EH (cell line): ENCODE measurements at places on chromosomes 1 and 21.

DNA sequence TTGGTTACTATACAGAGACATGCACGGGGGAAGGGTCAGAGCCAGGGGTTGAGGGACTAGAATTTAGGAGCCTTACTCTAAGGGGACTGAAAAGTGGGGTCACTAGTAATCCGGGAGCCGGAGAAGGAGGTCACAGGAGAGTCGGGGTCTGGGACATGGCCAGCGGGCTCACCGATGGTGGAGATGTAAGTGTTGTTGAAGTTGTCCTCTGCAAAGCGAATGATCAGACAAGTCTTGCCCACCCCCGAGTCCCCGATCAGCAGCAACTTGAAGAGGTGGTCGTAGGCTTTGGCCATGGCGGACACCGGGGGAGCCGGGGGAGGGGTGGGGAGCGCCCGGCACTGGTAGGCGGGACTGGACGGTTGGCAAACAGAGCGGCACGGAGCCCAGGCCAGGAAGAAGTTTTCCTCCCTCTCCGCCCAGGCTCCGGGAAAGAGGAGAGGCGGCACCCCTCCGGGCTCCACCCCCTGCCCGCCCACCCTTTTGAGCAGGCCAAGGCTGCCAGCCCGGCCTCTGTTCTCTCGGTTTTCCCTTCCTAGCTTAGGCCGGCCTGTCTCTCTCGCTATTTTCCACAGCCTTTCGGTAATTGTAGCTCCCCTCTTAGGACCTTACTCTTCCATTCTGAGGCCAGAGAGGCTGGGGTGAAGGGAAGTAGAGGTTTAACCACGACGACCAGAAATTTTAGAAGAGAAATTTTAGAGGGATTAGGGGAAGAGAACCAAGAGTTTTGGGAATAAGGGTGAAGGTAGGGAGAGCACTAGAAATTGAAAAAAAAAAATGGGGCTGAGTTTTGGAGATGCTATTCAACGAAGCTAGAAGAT, at the start of gene RAB13:
RAB13 (minus strand) TSS at position 399 of the 821 bp plus-strand sequence; CDS start at position 296, 103 bp downstream.
- DNase-seq = peak; percentile 91

- peak; percentile 24 for DNase-seq
Observed at GRCh38 chr1:51697166-51697565, 80.3 kb downstream of the OSBPL9 start.

- no peak for DNase-seq
Observed at GRCh38 chr1:14598007-14598497, 433 bp upstream of the KAZN start.

- DNase-seq = no peak
Observed at GRCh38 chr1:177912991-177913390, 56.9 kb downstream of the SEC16B start.

- peak; percentile 86 for DNase-seq
Observed at GRCh38 chr21:46455575-46456385, 2.9 kb upstream of the DIP2A start.

GRCh38 chr1:185091480-185091879, 46.1 kb downstream of the RNF2 start:
- no peak for DNase-seq

DNA sequence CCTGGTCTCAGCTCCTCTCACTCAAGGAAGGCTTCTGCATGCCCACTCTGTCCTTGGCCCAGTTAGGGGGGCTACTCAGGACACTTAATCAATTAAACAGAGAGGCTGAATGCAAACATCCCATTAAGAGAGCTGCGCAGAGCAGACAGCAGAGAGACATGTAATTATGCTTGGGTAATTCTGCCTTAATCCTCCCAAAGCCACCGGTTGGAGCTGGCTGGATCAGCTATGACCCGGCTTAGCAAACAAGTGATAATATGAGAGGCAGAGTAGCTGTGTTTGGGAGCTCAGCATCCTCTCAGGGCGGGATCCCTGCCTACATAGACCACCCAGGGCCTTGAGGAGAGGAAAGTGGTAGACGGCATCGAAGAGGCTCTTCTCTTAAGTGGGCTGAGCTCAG, 183.2 kb downstream of the GRIK3 start:
- DNase-seq = no peak

DNA sequence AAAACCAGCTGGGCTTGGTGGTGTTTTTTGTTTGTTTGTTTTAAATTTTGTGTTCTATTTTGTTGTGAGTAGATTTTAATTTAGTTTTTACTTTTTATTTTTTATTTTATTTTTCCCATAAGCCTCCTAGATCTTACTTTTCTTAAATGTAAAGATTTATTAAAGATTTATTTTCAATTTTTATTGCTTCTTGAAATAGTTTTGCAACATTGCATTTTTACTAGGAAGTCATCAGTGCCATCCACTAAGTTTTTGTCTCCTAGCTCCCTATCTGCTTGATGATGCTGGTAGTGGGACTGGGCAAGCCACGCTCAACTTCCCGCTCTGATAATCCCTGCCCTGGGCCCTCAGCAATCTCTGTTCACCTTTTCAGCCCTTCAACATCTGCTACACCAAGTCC, 175.4 kb downstream of the CDC7 start:
- DNase-seq = no peak

DNA sequence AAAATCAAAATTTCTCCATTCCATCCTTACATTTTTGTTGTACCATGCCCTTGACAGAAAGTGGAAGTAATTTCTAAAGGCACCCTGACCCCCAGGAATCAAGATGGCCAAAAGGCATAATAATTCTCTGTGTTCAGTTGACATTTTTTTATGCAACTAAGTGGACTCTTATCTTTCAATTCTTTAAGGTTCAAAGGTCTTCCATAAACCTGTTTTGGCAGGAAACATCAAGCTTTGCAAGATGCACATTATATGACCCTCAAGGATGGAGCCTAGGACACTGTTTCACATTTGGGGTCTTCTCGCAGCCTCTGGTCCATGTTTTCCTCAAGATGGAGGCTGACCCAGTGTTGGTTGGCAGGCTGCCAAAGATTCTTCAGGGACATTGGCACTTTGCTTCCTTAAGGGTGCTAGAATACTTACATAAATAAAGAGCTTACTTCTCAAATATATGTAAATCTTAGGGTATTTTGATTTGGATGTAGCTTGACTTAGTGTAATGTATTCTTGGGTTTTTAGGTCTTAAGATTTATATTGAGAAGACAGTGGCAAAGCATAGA, 48.0 kb upstream of the COG2 start:
- DNase-seq = no peak

DNA sequence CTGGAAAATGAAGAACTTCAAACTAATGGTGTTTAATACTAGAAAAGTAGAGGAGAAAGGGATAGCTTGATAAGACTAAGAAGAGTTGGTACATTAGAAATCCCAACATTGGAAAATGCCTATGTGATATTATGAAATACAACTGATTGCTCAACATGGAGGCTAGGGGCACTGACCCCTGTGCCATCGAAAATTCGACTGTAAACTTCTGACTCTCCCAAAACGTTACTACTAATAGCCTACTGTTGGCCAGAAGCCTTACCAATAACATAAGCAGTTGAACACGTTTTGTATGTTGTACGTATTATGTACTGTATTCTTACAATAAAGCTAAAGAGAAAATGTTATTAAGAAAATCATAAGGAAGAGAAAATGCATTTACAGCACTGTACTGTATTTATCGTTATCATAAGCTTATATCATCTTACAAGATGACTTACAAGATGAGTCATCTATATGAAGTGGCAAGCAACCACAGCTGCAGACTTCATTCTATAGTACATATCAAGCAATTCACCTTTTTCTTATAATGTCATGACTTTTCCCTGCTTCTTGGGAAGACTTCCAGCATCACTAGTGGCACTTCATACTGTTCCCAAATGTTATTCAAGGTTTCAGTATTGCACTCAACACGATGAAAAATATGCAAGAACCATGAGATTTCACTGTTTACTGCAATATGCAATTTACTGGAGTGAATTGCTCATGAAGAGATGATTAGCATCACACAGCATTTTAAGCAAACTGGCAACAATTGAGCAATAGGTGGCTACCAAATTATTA, 12.9 kb upstream of the CTSK start:
- DNase-seq = no peak

DNA sequence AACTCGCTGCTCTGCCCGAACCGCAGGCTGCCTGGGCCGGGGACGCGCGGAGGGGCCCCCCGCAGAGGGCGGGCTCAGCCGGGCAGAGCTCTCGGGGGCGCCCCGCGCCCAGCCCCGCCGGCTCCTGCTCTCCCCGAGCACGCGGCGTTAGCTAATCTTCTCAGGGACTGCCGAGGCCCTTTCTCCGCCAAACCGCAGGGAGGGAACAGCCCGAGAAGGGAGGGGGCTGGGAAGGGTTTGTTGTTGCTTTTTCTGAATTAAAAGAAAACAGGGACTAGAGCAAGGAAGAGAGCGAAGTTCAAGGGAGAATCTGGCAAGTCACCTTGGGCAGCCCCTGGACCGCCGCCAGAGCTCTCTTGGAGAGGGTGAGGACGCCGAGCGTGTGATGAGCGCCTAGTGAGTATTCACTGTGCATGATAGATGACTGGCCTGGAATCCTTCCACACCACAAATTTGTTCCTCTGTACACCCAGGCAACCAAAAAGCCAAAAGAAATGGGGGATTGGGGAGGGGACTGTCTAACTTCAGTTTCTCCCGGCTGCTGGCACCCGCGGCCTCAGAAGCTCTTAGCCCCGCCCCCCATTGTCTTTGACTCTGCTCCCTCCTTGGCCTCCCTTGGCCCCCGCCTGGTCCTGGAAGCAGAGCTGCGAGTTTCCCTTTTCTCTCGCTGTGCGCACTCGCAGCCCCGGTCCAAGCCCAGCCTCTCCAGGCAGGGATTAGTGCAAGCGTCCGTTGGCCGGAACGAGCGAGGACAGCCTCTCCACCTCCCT, 19.7 kb upstream of the LMX1A start:
- peak; percentile 84 for DNase-seq

DNA sequence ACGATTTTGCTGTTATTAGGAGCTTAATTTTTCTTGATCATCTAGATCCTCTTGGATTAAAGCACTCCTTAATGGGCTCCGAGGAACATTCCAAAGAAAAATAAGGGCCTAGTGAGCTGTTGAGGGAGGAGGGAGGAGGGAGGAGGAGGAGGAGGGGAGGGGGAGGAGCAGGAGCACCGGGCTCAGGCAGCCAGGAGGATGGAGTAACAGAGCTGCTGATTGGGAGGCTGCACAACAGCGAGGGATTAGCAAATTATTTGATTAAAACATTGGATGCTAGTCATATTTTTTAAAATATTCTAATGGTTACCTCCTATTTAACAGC, 302.1 kb upstream of the RRP15 start:
- no peak for DNase-seq

GRCh38 chr1:201681375-201681774, 142.4 kb downstream of the NAV1 start:
- DNase-seq = no peak

- DNase-seq = no peak
Observed at GRCh38 chr1:16458831-16459230, 18.3 kb downstream of the NECAP2 start.

DNA sequence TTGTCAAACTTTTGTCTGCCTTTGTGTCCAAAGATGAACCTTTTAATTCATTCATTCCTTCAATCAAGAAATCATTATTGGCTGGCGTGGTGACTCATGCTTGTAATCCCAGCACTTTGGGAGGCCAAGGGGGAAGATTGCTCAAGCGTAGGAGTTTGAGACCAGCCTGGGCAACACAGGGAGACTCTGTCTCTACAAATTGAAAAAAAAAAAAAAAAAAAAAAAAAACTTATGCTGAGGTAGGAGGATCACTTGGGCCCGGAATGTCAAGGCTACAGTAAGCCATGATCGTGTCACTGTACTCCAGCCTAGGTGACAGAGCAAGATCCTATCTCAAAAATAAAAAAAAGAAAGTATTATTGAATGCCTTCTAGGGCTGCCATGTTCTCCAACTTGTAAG, 51.3 kb upstream of the CXADR start:
- DNase-seq = peak; percentile 33

DNA sequence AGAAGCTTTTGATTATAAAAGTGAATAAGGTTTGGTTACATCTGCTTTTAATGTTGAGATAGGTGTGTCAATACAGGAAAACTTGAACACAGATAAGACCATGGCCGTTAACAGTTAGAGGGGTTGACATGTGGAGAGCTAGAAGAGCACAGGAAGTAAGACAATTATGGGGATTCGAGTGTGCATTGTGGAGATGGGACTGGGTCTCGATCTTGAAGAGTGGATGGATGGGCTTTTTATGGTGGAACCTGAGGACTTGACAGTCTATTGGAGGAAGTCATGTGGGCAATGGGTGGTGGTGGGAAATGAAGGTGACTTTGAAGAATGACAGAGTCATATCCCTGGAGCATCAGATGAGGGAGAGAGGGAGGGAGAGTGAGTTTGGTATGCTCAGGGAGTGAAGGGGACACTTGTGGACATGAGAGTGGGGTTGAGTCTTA, 12.1 kb downstream of the DYRK1A start:
- DNase-seq = no peak

DNA sequence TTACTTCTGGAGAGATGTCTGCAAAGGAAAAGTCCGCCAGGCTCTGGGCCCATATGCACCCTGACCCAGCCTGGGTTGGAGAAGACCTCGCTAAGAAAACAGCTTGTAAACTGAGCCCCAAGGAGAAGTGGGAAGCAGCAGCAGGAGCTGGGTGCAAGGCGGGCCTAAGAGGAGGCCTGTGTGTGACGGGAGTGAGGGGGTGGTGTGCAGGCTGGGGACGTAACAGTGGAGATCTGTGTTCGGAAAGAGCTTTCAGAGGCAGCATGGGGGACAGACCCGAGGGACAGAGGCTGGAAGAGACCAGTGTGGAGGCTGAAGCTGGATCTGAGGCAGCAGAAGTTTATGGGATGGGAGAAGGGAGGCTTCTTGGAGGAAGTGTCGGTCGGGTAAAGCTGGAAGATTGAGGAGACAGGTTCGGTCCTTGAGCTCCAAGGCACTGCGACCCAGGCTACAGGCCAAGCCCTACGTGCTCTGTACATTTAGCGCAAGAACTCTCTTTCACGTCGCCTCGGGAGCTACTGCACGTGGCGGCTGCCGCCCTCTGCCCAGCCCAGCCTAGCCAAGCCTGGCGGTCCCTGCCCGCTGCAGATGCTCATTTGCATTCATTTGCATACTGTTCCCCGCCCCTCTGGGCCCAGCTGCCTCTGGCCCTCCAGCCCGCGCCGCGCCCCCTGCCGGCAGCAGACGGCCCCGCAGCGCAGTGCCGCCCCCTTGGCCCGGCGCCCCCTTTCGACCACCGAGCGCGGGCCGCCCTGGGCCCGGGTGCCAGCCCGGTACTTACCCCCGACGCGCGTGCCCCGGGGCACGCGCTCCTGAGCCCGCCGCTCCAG, 6.3 kb downstream of the HPCA start:
- DNase-seq = peak; percentile 36

DNA sequence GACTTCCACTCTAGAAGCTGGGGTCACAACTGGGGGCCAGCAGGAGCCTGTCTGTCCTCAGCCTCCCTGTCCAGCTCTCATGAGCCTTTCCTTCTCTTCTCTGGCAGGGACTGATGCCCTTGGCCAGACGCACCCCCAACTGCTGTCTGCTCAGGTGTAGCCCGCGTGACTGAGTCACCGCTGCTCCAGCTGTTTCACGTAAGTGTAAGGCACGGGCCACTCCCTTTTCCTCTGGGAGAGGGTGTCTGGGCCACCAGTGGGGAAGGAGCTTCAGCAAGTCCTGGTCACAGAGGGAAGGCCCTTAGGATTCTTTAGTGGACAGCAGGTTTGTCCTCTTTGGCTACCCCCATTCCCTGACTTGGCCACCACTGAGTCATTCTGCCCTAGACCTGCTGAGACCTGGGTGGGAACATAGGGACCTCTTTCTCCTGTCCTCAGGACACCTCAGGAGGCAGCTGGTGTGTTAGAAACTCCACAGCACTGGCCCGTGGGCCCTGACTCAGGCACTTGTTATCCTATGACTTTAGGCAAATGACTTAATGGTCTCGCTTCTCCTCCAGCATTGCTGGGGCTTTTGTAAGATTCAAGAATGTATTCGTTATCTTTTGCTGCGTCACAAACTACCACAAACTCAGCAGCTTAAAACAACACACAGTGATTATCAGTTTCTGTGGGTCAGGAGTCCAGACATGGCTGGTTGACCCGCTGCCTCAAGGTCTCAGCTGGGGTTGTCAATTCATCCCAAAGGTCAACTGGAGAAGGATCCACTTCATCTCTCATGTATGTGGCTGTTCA, 64.8 kb downstream of the FAM163A start:
- DNase-seq = peak; percentile 86
